Activated CD4-positive, alpha-beta T cell treated with anti-CD3 and anti-CD28 coated beads, Interleukin-2, amount 10 ng/mL, durations not matched to agents 7 days and 5 days (primary cell): ENCODE measurements at places on chromosomes 3 and 15. TPM values are rescaled to one million over a fixed set of nuclear protein-coding genes. Genes with fewer than 3 reads are reported as not detected.
A peak's percentile ranks its signal among the peaks of the same experiment; 100 is the strongest.

Gene ACKR2
- total RNA-seq = 0.40 TPM

Gene SAMD7
- not detected for total RNA-seq

Gene RTF1
- total RNA-seq = 40.4 TPM

Gene GPR62
- total RNA-seq = not detected

Gene FAM3D
- not detected for total RNA-seq

DNA sequence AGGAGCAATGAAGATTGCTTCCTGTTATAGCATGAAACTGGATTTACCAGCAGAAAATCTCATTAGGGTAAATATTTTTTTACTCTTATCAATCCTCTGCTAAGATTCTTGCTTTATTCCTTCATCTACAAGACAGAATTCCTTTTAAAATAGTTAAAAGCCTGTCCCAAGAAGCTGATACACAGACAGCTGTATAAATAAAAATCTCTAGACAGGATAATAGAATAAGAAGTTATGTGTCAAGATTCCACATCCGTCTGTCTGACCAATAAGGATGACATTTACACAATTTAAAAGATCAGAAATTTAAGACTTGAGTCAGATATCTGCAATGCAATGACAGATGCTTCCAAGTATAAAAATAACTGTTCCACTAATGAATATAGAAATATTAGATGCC lies 57.6 kb downstream of the SSR3 start:
- no peak overlapping the region for H3K27ac ChIP-seq
- H3K27me3 ChIP-seq = peaks cover 20% of the 10 kb centered on the region
- H3K4me1 ChIP-seq = peaks cover 4% of the 10 kb centered on the region
- DNase-seq = no peak
- no peak overlapping the region for H3K4me3 ChIP-seq
- H3K36me3 ChIP-seq = no peaks in the 10 kb centered on the region

GRCh38 chr15:88479169-88479568 lies 11.7 kb downstream of the MRPS11 start:
- H3K36me3 ChIP-seq = peaks cover 21% of the 10 kb centered on the region
- no peaks in the 10 kb centered on the region for H3K27me3 ChIP-seq
- H3K4me1 ChIP-seq = no peaks in the 10 kb centered on the region
- DNase-seq = no peak

- H3K4me1 ChIP-seq = no peaks in the 10 kb centered on the region
- H3K4me3 ChIP-seq = no peak overlapping the region
- no peak for DNase-seq
- H3K27ac ChIP-seq = no peak overlapping the region
Measured at GRCh38 chr3:7632305-7632704, 771.4 kb downstream of the GRM7 start.

DNA sequence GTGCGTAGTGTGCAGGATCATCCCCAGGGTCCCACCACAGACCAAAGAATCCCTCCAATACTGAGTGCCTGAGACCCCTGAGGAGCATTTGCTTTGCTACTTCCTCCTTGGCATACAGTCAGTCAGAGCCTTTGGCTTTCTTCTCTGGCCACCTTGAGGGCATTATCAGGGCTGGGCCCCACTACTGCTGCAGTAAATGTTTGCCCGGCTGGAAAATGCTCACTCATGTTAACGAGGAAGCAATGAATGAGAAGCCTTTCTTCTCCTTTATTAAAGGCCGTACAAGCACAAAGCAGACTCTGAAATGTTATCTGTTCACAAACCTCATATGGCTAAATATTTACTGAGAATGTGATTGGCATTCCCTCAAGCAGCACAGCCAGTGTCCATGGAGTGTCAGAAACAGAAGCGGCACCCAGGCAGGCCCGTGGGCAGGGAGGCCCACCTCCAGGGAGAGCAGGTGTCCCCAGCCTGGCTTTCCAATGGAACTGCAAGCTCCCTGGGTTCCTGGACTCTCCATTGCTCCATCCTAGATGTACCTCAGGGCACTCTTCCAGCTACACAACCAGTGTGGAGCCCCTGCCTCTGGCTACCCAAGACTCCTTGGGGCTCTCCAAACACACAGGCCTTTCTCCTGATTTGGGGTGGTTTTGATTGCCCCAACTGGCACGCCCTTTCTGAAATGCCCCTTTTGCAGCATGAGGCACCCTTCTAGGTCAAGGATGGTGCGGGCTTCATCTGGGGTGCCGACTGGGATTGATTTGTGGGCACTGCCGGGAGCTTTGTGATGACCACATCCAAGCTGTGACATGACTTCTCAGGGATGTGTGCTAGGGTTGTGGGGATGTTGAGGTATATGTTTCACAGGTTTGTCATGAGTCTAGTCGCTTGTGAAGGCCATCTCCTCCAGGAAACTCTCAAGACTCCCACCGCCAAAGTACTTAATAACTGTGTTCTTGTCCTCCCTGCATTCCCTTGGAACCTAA lies 195.6 kb downstream of the FAM43A start:
- no peaks in the 10 kb centered on the region for H3K27me3 ChIP-seq
- H3K4me3 ChIP-seq = no peak overlapping the region
- no peak for DNase-seq
- no peaks in the 10 kb centered on the region for H3K36me3 ChIP-seq

DNA sequence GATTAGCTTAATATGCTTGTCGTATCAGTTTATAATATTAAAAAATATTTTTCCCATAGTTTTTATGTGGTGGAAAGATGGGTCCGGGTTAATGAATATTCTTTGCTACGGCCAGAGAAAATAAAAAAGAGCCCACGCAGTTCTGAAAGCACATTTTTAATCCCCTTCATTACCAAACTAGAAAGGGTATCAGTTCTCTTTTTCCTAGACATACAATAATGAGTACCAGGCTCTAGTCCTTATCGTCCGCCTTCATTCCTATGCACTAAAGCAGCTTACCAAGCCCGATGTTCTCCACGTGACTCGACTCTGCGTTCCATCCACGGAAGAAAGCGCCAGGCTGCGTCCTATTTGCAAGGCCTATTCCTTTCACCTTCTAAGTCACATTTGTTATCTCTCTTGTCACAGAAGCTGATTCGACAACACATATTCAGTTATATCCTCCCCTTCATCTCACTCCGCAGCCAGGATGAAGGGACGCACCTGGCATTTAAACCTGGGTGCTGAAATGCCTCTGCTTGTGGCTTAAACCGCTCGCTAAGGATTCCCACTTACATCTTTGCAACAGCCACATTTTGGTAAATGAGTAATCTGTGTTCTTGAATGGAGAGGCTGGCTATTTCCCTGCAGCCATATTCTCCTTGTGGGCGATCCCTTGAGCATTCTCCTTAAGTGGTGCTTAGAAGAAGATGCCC lies 257.0 kb downstream of the CD47 start:
- H3K27me3 ChIP-seq = no peaks in the 10 kb centered on the region
- H3K36me3 ChIP-seq = no peaks in the 10 kb centered on the region
- no peak overlapping the region for H3K4me3 ChIP-seq
- no peak for DNase-seq
- no peak overlapping the region for H3K27ac ChIP-seq

DNA sequence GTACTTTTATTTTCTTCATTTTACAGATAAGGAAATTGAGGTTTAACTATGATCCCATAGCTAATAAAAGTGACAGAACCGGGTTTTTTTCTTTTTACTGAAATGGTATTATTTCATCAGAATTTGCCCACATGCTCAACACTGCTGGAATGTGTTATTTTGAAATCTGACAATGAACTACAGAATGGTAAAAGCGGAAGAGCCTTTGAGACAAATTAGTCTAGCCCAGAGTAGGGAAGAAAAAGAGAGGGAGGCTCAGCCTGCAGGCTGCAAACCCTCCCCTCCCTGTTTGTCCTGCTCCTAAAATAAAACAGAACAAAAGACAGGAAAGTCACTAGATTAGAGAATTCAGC lies 100.3 kb upstream of the LIPC start:
- DNase-seq = no peak
- peaks cover 32% of the 10 kb centered on the region for H3K4me1 ChIP-seq
- no peak overlapping the region for H3K4me3 ChIP-seq
- H3K27ac ChIP-seq = peak overlapping the region; percentile 79
- H3K36me3 ChIP-seq = peaks cover 2% of the 10 kb centered on the region

DNA sequence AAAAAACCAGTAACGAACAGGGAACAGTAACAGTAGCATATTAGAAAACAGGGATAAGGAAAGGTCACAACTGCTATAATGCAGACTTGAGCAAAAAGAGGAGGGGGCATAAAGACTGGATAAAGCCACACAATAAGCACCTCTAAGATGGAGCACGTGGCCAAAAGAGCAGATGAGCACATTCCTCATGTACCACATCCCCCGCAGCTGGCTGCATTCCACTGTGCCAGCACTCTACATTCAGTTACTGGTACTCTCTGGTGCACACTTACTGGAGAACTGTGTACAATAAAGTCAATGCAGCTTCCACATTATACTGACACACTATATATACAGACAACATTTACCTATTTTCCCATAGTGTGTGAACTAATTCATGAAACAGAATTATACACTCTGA lies 64.7 kb downstream of the UBE3A start:
- no peak overlapping the region for H3K4me3 ChIP-seq
- H3K36me3 ChIP-seq = peaks cover 83% of the 10 kb centered on the region
- no peak for DNase-seq
- H3K27ac ChIP-seq = no peak overlapping the region
- H3K4me1 ChIP-seq = peaks cover 1% of the 10 kb centered on the region

DNA sequence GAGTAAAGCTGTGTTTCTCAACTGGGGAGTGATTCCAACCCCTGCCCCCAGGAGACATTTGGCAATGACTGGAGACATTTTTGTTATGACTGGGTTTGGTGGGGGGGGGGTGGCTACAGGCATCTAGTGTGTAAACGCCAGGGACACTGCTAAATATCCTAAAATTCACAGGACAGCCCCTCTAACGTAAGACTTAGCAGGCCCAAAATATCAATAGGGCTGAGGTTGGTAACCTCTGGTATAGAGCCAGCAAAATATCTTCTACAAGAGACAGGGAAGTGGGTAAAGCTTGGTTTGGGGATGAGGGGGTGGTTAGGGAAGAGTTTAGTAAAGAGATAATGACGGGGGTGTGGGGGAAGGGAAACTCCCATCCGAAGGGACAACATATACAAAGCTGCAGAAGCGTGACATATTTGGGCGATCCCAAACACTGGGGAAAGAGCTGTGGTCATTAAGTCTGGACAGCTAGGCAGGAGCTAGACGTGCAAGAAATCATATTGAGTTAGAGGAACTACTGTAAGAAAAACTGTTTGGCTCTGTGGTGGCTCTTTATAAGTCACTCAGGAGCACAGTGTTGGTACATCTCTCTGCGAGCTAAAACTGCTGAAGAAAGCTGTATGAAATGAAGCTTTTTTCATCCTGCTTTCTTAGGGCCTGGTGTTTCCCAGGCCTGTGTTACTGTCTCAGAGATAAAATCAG lies 697 bp upstream of the TRIM69 start:
- H3K4me1 ChIP-seq = peaks cover 74% of the 10 kb centered on the region
- peak overlapping the region; percentile 92 for H3K27ac ChIP-seq
- H3K36me3 ChIP-seq = peaks cover 25% of the 10 kb centered on the region
- DNase-seq = peak; percentile 38
- H3K4me3 ChIP-seq = peak overlapping the region; percentile 63

GRCh38 chr3:132597660-132598059 lies 590 bp downstream of the ACKR4 start:
- H3K36me3 ChIP-seq = peaks cover 8% of the 10 kb centered on the region
- no peak overlapping the region for H3K27ac ChIP-seq
- no peaks in the 10 kb centered on the region for H3K27me3 ChIP-seq
- H3K4me1 ChIP-seq = peaks cover 2% of the 10 kb centered on the region

GRCh38 chr3:127374086-127375010 lies 86.5 kb upstream of the PRR20G start:
- H3K4me1 ChIP-seq = no peaks in the 10 kb centered on the region
- DNase-seq = peak; percentile 16
- H3K4me3 ChIP-seq = no peak overlapping the region
- no peak overlapping the region for H3K27ac ChIP-seq
- no peaks in the 10 kb centered on the region for H3K27me3 ChIP-seq

GRCh38 chr3:126445506-126445905 lies 30.2 kb downstream of the ZXDC start:
- H3K27ac ChIP-seq = no peak overlapping the region
- no peaks in the 10 kb centered on the region for H3K36me3 ChIP-seq
- H3K4me3 ChIP-seq = no peak overlapping the region
- H3K27me3 ChIP-seq = no peaks in the 10 kb centered on the region
- no peak for DNase-seq
- no peaks in the 10 kb centered on the region for H3K4me1 ChIP-seq

DNA sequence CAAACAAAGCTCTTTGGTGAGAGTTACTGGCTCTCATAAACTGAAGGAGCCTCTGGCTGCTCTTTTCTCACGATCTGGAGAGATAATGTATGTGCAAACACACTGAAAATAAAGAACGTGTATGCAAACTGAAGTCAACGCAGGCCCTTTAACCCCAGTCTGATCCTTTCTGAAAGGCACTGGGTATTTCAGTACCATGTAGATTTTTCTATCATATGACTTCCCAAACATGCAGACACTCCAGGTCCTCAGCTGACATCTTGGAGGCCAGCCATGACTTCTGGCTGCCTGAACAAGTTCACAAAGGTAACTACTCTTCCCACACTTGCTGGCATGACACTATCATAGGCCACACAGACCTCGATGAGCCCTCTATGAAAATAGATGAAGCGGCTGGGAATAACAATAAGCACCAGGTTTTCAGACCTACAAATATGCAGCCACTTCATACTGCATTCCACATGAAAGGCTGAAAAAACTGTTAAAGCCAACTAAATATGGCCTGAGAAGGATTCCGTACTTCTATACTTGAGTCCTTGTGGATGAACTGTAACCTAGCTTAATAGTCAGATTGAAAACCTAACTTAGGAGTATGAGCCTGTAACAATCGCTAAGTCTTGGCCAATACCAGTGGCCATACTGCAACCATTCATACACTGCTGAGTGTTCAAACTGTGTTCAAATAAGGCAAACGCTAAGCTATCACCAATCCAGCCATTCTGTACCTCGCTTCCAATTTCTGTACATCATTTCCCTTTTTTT lies 121.3 kb downstream of the THRB start:
- no peak overlapping the region for H3K27ac ChIP-seq
- H3K4me3 ChIP-seq = no peak overlapping the region
- no peak for DNase-seq
- no peaks in the 10 kb centered on the region for H3K4me1 ChIP-seq

DNA sequence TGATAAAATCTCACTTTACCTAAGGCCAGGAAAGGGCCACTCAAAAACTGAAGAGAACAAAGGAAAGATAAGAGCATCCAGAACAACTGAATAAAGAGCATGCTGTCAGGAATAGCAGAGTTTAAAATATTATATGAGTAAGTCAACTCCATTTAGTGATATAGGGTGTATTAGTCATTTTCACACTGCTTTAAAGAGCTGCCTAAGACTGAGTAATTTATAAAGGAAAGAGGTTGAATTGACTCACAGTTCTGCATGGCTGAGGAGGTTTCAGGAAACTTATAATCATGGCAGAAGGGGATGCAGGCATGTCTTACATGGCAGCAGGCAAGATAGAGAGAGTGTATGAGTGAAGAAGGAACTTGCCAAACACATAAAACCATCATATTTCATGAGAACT lies 778.0 kb upstream of the NECTIN3 start:
- H3K4me1 ChIP-seq = no peaks in the 10 kb centered on the region
- DNase-seq = no peak
- no peak overlapping the region for H3K27ac ChIP-seq
- H3K27me3 ChIP-seq = no peaks in the 10 kb centered on the region

- no peaks in the 10 kb centered on the region for H3K36me3 ChIP-seq
- no peak overlapping the region for H3K27ac ChIP-seq
- H3K4me1 ChIP-seq = no peaks in the 10 kb centered on the region
Measured at GRCh38 chr3:187286467-187287059, 5.0 kb downstream of the MASP1 start.
